HS-27A (cell line): ENCODE measurements at places on chromosomes 3 and 15.

DNA sequence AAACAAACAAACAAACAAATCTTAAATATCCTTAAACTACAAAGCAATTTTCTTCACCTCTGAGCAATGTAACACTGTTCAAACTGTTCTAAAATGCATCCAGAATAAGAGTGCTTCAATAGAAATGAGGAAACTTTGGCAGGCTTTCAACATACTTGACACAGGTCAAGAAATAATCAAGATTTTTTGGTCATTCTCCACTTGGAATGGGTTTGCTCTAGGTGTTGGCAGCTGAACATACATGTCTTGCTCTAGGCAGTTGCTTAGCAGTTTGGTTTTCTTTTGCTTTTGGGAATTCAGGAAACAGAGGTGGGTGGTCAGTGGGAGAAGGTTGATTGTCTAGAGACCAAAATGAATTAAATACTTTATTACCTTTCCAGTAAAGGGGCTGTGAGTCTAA is 1.4 kb upstream of the LRRC3B start:
- DNase-seq, result no peak

GRCh38 chr15:51475736-51476135 is 134.3 kb downstream of the GLDN start:
- no peak for DNase-seq

- DNase-seq, result no peak
Measured at GRCh38 chr15:92650966-92651365, 4.6 kb downstream of the FAM174B start.

DNA sequence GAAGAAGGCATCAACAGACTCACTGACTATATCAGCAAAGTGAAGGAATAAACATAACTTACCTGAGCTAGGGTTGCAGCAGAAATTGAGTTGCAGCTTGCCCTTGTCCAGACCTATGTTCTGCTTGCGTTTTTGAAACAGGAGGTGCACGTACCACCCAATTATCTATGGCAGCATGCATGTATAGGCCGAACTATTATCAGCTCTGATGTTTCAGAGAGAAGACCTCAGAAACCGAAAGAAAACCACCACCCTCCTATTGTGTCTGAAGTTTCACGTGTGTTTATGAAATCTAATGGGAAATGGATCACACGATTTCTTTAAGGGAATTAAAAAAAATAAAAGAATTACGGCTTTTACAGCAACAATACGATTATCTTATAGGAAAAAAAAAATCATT is 17.8 kb downstream of the LMOD3 start:
- no peak for DNase-seq

DNA sequence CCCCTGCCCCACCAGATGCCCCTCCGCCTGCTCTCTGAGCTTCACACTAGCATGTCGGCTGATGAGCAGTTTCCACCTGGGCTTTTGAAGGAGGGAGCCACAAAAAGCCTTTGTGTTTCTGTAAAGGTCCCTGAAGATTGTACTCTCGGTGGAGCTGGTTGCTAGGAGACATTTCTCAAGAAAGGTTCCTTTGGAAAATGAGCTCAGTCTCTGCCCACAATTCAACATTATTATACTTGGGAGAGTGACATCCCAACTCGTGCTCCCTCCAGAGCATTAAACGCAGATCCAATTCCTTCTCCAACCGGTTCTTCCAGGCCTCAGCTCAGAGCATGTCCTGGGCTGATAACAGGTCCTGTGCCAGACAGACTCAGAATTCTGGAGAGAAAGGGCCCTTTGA is 26.8 kb upstream of the FAM107A start:
- DNase-seq, result no peak

- no peak for DNase-seq
Measured at GRCh38 chr3:48835650-48836366, 11.9 kb downstream of the PRKAR2A start.

- DNase-seq, result peak; percentile 46
Measured at GRCh38 chr3:89145995-89146394, 38.6 kb downstream of the EPHA3 start.

GRCh38 chr3:147173257-147173656 is 233.1 kb downstream of the ZIC4 start:
- no peak for DNase-seq

- DNase-seq, result no peak
Measured at GRCh38 chr3:70056081-70056480, 56.5 kb downstream of the SAMMSON start.

DNA sequence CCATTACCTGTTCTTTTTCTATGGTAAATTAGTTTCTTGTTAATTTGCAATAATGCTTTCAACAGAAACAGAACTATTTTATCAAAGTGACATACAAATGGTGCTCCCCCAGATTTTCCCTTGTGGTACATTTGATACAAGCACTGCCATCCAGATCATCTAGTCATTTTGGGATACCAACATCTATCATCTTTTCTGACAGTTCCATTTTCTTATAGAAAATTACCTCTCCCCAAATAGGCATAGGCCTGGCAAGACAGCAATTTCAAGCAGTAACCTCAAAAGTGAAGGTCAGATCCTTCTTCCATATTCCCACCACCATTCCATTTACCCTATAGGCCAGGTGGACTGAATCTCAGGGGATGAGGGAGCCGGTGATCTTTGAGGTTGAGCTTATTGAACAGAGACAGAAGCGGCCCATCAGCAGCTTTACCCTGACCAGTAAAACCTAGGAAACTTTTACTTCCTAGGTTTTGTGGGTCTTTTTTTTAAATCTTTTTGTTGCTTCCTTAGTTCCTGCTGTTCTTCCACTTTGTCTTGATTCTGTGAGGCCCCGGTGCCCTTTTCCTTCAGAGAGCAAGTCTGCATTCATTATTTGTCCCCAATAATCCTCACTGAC is 3.1 kb upstream of the PLD1 start:
- DNase-seq, result no peak

GRCh38 chr3:21697707-21698106 is 53.3 kb downstream of the ZNF385D start:
- no peak for DNase-seq

DNA sequence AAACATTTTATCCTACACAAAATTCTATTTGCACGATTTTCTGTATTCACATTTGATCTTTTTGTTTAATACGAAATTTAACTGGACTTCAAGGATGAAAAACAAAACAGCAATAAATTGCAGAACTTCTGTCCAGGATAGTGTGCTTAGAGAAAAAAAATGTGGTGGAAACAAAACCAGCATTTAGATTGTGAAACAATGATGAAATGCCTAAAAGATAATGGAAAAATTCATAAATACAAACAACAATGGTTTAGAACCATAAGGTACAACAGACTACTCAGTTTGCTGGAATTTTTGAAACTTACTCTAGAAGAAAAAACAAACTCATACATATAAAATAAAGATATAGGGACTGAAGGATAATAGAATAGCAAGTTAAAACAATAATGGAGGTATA is 234.0 kb downstream of the BCHE start:
- no peak for DNase-seq

GRCh38 chr3:4570840-4571621 is 77.9 kb downstream of the ITPR1 start:
- DNase-seq, result no peak
